Stimulated activated CD4-positive, alpha-beta T cell treated with anti-CD3 and anti-CD28 coated beads, TNF-alpha, amount 100 ng/mL, for 48 hours (primary cell): ENCODE measurements at places on chromosomes 1 and 21.

DNA sequence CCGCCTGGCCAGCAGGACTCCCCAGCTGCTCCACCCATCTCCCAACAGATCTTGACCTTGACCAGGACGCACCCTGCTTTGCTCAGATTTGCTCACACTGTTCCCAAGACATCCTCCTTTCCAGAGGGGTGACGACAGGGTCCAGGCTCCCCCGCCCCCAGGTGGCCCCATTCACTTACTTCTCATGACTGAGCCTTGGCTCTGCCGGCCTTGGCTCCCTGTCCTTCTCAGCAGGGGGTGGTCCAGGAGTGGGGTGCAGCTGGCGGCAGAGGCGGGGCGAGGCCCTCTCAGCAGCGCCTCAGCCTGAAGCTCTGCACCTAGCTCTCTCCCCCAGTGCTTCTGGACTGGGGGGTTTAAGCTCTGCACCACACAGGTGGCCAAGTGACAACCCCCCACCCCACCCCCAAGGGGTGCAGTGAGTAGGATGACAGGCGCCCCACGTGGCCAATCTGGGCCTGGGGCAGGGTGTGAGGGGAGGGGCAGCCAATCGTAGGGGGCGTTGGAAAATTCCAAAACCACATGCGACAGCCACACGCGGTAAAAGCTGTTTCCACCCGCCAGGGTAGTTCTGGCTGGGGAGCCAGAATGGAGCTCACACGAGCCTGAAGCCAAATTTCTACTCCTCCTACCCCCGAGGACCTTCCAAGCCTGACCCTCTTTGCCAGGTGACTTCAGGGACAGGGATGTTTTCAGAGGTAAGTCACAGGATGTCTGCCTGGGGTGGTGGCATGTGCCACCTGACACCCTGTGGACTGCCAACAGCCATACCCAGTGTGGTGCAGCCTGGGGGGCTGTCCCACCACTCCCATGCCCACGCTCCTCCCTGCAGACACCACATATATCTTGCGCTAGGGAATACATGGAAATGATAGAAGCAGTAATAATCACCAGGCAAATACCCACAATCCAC is 5.6 kb downstream of the RORC start:
- no peak for DNase-seq

DNA sequence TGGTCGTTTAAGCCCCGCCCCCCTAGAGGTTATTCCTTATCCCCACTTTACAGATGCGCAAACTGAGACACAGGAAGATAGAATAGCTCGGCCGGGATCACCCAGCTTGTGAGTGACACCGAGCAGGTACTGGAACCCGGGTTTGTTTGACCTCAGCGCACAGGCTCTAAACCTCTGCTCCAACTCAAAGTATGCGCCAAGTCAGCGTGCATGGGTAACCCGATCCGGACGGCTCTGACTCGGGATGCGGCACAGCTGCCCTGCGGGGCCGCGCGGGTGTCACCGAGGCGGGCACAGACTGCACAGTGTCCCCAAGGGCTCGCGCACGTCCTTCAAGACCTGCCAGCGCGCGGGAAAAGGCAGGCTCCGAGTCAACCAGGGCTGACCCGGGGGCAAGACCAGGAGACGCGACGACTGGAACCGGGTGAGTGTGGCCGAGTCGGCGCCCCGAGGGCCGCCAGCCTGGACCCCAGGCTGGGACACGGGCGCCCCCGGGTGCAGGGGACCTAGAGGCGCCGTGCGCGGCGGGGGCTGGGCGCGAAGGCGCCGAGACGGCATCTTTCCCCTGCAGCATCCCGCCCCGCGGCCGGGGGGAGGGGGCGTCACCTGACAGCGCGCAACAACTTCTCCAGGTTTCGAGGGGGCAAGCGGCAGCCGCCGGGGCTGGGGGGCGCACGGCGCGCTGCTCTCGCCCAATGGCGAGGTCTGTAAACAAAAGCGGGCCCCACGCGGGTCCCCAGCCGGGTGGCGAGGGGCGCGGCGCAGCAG is 101.9 kb upstream of the SOD1 start:
- DNase-seq: no peak

- DNase-seq: no peak
Measured at GRCh38 chr1:6557597-6557996, 2.5 kb downstream of the TAS1R1 start.

DNA sequence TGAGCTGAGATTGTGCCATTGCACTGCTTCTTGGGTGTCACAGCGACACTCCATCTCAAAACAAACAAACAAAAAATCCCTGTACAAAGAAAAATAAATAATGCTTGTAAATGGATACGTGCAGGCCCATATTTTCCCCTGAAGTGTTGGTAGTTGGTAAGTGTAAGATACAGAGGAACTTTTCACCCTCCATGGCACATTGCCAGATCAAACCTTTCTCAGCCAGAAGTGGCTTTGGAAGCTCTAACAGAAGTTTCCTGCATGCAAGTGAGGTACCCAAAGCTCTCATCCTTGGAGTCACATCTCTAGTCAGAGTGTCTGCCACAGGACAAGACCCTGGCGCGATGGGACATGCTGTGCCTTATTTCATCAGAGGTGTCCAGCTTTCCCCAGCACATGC is 7.3 kb downstream of the NDUFV3 start:
- DNase-seq: no peak

DNA sequence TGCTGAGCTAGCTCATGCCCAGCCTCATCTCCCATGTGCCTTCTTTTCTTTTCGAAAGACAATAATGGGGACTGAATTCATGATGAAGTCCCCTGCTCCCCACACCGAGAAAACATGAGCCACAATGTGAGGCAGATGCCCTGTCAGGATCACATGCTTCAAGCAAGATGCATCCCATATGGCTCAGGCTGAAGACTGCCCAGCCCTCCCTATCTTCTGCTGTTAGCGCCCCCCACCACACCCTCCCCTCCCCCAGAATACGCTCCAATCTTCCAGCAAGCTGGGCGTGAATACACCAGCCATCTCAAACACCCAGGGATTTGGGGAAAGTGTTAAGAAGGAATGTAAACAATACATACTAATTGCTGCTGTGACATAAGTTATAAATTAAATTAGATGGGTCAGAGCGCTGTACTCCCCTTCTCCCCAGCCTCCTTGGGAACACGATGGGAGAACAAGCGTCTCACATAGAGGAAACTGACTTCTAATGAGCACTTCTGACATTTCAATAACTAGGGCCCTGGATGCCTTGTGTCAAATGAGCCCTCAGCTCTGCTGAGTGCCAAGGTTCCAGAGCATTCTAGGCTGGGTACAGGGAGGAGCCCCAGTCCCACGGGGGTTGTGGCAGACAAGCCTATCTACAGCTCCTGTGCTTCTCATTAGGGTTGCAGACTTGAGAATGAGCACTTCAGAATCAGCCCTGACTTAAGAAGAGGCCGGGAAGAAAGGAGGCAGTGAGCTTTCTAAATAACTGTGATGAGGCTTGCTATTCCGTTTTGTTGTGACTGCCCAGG is 55.6 kb downstream of the TNR start:
- no peak for DNase-seq

- peak; percentile 6 for DNase-seq
Measured at GRCh38 chr21:30340714-30341573, 3.5 kb upstream of the KRTAP27-1 start.

DNA sequence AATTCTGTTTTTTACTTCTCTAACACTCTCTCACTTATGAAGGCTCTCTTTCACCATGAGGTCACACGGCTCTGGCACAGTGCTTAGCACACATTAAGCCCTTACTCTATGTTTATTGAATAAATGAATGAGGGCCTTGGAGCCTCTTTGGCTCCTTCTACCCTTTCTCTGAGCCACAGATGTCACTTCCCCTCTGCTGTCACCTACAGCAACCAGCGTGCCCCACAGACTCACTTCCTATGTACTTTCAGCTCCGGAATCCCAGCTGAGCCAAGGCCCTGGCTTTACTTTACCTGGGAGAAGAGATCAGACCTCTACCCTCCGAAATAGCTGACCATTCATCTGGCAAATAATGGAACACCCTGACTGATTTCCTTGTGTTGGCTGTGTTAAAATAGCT is 53.7 kb upstream of the HMCN1 start:
- DNase-seq: no peak

GRCh38 chr1:222616525-222616924 is 1.4 kb upstream of the MIA3 start:
- DNase-seq: no peak

GRCh38 chr1:161198897-161199431 is at the start of gene ADAMTS4:
ADAMTS4 (minus strand) TSS chr1:161199054; CDS start chr1:161198627, 427 bp downstream.
- no peak for DNase-seq

GRCh38 chr1:53860967-53861411 is 22.9 kb upstream of the NDC1 start:
- DNase-seq: peak; percentile 10

DNA sequence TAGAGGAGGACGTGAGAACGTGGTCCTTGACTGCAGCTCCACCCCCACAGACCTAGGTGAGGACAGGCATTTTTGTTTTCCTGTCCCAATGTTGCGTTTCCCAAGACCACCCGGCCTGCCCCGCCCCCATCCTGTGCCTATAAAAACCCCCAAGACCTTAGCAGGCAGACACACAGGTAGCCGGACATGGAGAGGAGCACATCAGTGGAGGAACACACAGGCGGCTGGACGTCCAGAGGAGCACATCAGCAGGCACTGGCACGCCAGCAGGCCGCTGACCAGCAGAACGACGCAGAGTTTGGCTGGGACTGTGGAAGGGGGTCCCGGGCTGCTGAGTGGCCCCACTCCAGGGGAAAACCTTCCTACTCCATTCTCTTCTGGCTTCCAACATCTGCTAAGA is 12.7 kb upstream of the HMGCL start:
- DNase-seq: no peak

DNA sequence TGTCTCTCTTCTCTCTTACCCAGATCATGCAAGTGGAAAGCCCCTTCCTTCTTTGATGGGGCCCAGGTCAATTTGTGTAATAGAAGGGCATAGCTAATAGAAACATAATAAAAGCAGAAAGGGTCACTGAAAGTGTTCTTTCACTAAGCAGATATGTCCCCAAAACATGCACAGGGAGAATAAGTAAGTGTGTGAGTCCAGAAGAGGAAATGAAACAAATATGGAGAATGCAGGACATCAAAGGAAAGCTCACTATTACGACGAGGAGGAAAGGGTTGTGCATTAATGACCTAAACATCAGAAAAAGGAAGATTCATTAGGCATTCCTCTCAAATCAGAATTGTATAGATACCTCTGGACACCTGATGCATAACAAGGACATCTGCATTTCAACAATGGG is 81.4 kb upstream of the SMYD2 start:
- no peak for DNase-seq

DNA sequence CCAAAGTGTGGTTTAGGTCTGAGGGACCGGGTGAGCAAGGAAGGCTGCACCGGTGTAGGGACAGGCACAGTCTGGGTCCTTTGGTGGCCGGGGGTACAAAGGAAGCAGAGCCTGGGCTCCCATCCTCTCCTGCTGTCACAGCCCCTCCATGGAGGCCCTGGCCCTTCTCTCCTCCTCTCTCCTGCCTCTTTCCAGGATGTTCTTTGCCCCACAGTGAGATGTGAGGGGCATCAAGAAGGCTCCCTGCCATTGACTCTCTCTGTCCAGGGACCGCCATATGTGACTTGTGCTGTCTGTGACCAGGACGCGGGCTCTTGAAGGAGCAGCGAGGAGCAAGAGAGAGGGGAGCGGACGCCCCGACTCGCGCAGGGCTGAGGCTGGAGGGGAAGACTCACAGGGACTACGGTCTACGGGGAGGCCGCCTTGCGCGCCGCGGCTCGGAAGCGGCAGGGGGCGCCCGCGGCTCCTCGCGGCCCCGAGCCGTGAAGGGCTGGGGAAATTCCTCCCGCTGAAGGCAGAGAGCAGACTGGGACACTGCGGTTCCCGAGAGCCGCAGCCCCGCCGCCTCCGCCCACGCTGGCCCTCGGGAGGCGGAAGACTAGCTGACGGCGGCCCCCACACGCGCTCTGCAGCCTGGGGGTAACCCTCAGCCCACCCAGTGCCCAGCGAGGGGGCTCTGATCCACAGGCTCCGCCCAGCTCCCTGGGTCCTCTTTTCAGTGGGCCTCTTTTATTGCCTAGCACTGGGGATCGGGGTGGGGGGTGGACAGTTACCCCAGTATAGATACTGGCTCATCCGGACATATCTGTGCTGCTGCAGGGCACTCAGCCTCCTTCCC is 40.8 kb downstream of the MAB21L3 start:
- DNase-seq: peak; percentile 60

GRCh38 chr1:198919667-198920398 is 281.0 kb downstream of the PTPRC start:
- no peak for DNase-seq

GRCh38 chr1:46425726-46426125 is 31.6 kb downstream of the FAAH start:
- no peak for DNase-seq

DNA sequence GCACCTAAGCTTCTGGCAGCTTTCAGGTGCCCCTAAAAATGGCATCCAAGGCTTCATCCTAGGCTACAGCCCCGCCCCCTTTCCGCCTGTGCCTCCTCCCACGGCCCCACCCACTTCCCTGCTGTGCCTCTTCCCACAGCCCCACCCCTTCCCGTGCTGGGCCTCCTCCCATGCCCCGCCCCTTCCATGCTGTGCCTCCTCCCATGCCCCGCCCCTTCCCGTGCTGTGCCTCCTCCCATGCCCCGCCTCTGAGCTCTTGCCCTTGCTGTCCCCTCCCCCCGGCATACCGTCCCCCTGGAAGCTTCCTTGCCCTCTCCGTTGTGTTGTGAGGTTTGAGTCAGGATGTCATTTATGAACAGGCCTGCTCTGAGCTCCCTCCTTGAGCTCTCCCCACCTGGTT is 228.5 kb upstream of the AJAP1 start:
- no peak for DNase-seq

DNA sequence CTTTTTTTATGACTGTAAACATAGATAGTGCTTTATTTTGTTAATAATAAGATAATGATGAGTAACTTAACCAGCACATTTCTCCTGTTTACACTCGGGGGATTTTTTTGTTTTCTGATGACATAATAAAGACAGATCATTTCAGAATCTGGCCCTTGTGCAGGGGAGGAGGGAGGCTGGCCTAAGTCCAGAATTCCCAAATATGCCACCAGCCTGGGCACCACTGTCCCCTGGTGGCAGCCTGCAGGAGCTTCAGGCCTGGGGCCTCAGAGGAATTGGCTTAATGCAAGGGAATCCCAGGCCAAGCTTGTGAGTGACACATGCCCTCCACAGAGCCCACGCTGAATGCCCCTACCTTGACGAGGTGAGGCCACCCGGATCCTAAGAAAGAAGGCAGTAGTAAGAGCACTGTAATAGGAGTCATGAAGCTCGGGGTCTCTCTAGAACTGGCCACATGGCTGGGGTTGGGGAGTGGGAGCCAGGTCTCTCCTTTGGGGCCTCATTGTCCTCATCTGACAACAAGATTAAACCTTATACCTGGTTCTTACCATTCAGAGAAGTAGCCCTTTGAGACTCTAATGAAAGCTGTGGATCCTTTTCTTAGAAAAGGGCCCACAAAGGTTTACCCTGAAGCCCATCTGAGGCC is 24.1 kb downstream of the ETNK2 start:
- no peak for DNase-seq

DNA sequence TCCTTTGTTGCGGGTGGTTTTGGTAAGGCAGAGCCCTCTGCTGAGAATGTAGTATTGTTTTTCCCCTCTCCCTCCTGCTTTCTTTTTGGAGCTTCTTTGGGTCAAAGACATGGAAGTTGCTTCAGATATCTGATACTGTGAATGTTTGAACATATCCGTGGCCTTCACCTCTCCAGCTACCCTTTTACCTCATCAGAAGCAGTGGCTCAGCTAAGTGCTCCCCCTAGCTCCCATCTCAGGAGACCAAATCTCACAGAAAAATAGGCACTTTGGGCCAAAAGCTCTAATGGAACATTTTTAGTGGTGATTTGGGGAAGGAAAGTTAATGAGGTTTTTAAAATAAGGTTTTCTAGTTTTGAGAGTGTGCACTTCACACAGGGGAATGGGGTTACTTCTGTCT is 6.3 kb downstream of the TMEM200B start:
- DNase-seq: no peak
